ENCODE measurements at places on chromosomes 13 and 19.

GRCh38 chr13:90760639-90761038 lies 586.8 kb upstream of the MIR17HG start:
- DNase-seq: no peak

- no peak for DNase-seq
Observed at GRCh38 chr19:5466072-5466471, 10.9 kb downstream of the ZNRF4 start.

DNA sequence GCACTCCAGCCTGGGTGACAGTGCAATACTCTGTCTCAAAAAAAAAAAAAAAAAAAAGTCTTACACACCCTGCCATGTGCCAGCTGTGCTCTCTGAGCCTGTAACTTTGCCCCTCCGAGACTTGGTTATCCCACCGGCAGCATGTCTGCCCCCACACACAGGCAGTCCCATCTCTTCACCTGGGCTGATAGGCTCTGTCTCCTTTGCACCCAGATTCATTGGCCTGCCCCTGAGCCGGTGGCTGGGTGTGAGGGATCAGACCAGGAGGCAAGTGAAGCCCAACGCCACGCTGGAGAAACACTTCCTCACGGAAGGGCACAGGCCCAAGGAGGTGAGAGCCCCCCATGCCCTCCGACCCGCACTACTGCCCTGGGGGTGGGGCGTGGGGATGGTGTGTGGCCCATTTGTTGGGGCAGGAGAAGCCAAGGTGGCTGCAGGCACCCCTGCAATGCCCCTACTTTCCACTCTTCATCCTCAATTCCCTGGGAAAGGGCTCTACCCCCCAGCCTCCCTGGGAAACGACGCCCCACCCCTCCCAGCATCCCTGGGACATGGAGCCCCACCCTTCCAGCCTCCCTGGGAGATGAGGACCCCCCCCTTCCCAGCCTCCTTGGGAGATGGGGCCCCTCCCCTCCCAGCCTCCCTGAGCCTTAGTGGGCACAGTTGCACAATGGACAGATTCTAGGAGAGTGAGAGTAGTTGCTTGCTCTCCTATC lies 45.3 kb downstream of the CERS4 start:
- no peak for DNase-seq

- no peak for DNase-seq
Observed at GRCh38 chr13:34017231-34017630, 199.3 kb downstream of the RFC3 start.

DNA sequence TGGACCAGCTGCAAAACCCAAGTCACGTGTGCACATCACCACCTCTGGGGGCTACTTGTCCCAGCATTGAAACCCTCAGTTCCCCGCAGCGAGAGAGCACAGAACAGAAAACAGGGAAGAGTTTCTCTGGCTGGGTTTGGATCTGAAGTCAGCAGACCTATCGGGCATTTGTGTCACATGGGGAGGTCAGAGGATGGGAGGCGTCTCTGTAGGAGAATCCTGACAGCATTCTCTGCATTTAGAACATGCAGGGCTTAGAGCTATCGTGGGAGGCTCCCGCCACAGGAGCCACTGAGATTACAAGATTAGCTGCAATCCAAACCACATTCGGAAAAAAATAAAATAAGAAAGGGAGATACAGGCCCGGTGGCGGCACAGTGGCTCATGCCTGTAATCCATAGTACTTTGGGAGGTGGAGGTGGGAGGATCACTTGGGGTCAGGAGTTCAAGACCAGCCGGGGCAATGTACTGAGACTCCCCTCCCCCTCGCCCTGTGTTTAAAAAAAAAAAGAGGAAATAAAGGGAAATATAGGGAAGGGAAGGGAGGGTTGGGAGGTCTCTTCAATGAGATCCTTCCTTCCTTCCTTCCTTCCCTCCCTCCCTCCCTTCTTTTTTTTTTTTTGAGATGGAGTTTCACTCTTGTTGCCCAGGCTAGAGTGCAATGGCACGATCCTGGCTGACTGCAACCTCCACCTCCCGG lies 2.9 kb upstream of the TLE6 start:
- DNase-seq: no peak
